Activated CD4-positive, alpha-beta T cell treated with anti-CD3 and anti-CD28 coated beads, Interleukin-2, amount 50 U/mL, for 1 hour (primary cell): ENCODE measurements at places on chromosomes 6 and 20.
A peak's percentile ranks its signal among the peaks of the same experiment; 100 is the strongest.

- peak; percentile 20 for DNase-seq
Measured at GRCh38 chr6:166456395-166457156, 73.8 kb upstream of the MPC1 start.

DNA sequence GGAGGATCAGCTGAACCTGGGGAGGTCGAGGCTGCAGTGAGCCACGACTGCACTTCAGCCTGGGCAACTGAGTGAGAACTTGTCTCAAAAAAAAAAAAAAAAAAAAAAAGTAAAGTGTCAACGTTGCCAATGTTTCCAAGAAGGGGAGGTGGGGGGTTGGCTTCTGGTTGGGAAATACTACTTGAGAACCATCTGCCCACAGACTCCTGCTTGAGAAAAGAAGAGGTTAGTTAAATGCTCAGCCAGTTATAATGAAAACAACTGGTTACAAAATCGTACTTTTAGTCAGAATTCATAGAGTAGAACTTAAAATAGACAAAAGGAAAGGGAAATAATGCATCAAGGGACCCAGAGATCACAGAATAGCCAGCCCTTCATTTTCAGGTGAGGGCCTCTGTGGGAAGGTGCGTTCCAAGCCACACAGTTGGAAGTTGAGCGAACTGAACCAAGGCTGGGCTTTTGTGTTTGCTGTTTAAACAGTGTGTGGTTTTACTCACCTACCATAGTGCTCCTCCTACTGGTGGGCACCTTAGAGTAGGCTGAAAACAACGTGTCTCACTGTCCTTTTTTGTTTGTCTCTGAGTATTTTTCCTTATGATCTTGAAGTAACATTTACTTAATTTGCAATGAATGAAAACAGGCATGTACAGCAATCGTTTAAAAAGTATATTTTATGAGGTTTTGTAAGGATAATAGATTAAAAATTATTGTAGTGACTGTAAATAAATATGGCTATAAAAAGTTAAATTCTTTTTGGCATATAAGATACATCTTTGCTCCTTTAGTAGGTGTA lies 200.7 kb downstream of the BCAS1 start:
- peak; percentile 64 for DNase-seq

- no peak for DNase-seq
Measured at GRCh38 chr20:50110141-50111047, 2.6 kb downstream of the UBE2V1 start.

- DNase-seq, result no peak
Measured at GRCh38 chr6:12538881-12539357, 177.6 kb upstream of the PHACTR1 start.

GRCh38 chr6:26331218-26332073 lies 33.6 kb upstream of the BTN3A2 start:
- peak; percentile 39 for DNase-seq

DNA sequence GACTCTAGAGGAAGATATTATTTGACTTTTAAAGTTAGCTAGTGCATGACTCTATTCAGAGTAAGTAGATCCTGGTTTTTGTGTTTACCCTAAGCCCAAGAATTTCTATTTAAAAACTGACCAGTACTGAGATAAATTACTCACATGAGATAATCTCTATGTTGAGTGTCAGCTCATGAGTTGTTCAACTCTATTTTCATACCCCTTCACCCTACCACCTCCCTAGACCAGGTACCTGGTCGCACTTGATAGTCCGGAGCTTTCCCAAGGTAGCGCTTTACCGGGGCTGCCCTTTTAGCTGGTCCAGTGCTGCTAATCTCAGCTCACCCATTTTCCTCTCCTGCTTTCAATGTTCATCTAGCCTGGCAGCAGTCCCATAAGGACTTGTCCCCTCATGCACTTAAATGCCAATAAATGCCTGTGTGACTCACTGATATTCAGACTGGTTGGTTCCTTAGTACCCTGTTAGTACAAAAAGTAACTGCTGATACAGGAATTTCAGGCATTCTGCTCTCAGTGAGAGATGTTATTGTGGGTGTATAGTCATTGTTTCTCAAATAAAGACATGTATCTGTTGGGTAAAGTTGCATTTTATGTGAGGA lies 503.9 kb downstream of the ADGRB3 start:
- no peak for DNase-seq

DNA sequence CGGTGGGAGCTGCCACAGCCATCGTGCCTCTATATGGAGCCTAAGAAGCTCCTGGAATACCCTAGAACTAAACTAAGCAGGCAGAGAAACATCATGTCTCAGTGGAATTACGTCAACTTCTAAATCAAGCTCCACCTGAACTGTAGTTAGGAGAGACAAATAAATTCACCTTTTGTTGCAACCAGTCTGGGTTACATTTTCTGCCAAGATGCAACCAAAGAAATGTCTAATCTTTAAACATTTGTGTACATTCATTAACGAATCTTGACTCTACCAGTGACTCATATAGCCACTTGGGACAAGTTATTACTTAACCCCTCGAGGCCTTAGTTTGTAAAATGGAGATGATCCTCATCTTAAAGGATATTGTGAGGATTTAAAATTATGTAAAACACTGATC lies 8.9 kb downstream of the PTPRK start:
- DNase-seq, result no peak
